ENCODE measurements at places on chromosomes 7 and 10.

- no peak for DNase-seq
These were observed 38.4 kb downstream of the ADRB1 start for GRCh38 chr10:114081911-114082583.

GRCh38 chr7:12979181-12979580 is 291.7 kb downstream of the ARL4A start:
- DNase-seq: no peak

DNA sequence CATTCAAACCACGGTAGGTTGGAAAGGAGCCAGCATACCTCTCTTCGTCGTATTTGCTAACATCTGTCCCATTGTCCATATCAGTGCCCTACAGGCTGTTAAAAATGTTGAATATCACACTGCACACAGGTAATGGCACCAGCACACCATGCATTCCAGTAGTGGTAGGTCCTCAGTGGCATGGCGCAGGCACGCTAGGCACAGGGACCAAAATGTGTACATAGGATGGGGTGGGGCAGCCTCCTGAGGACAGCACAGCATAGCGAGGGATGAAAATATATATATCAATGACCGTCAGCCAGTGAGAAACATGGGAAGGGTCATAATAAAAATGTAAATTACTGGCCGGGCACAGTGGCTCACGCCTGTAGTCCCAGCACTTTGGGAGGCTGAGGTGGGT is 99.9 kb upstream of the CTBP2 start:
- no peak for DNase-seq

DNA sequence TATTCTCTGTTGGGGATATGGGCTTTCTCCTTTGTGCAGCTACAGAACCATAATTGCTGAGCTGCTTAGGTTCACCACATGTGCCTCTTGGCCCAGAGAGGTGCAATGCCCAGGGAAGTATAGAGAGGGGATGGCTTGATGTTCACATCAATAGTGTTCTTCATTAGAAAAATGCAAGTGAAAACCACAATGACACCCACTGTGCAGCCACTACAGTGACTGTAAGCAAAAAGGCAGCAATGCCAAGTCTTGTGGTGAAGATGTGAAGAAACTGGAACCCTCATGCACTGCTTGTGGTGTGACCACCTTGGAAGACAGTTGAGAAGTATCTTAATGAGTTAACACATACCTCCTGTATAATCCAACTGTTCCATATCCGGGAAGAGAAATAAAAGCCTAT is 318.9 kb upstream of the ZMIZ1 start:
- DNase-seq: no peak
